ENCODE measurements at places on chromosomes 2 and 18. TPM values are rescaled to one million over a fixed set of nuclear protein-coding genes. Genes with fewer than 3 reads are reported as not detected.

DNA sequence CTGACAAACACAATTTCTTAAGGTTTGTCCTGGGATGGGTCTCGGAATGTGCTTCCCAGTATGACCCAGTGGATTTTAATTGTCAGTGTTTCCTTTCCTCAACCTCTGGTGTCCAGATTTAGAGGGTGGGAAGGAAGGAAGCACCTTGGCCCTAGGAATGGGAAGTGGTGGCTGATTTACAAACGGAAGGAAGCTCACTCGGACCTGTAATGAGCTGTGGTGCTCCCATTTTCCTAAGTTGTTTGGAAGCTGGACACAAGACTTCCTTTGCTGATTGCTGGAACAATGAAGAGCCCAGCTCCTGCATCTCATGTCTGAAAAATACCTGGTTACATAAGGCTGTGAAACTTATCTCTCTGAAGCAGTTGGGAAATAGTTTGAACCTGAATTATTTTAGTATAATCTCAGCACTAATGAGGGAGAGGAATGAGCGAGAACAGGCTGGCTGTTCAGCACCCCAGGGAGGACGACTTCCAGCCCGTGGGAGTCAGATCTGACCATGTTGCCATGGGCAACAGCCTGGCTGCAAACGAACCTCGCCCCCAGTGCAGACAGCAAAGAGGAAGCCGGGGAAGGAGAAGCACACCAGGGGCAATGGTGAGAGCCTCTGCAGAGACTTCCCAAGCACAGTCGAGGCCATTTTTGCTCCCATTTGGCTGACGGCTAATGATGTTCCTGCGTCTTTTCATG lies 74.4 kb upstream of the ASB18 start:
- H3K36me3 ChIP-seq, result no peaks in the 10 kb centered on the region
- no peaks in the 10 kb centered on the region for H3K4me1 ChIP-seq
- no peak for DNase-seq
- no peaks in the 10 kb centered on the region for H3K27me3 ChIP-seq
- no peak overlapping the region for H3K4me3 ChIP-seq

DNA sequence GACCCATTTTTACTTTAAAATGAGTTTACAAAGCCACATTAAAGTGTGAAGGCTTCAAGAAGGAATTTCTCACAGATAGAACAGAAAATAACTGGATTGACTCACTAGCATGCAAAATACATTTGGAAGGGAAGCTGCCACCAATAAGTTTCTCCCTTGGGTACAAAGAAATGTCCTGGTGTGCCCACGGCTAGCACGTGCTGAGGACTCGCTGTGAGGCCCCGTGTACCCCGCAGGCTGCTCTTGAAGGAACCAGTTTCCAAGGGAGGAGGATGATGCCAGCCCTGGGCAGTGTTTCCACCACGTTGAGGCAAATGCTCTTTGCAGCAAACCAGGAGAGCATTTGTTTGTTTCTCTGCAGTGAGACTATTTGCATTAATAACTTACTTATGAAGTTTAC lies 207.3 kb downstream of the SH3RF3 start:
- peaks cover 39% of the 10 kb centered on the region for H3K4me1 ChIP-seq
- H3K27ac ChIP-seq, result no peak overlapping the region
- DNase-seq, result no peak
- H3K36me3 ChIP-seq, result no peaks in the 10 kb centered on the region
- H3K27me3 ChIP-seq, result no peaks in the 10 kb centered on the region

GRCh38 chr18:52544086-52544485 lies 204.1 kb downstream of the DCC start:
- H3K27me3 ChIP-seq, result no peaks in the 10 kb centered on the region

DNA sequence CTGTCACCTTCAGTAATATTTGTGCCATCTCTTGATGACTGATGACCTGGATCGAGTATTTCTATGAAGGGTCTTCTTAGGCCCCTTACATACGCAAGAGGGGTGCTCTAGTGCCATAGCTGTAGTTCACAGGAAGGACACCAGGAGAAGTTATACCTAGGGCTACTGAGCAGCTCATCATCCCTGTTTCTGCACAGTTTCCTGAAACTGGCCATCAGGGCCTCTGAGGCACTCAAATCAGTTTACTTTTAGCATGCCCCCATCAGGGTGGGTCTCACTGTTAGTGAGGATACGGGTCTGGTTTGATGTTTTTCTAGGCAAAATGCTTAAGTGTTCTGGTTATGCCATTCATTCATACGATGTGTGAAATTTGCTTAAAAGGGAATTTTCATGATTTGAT lies 20.0 kb upstream of the FBLN7 start:
- H3K36me3 ChIP-seq, result peaks cover 6% of the 10 kb centered on the region
- H3K4me3 ChIP-seq, result no peak overlapping the region
- peaks cover 10% of the 10 kb centered on the region for H3K4me1 ChIP-seq
- no peak overlapping the region for H3K27ac ChIP-seq

DNA sequence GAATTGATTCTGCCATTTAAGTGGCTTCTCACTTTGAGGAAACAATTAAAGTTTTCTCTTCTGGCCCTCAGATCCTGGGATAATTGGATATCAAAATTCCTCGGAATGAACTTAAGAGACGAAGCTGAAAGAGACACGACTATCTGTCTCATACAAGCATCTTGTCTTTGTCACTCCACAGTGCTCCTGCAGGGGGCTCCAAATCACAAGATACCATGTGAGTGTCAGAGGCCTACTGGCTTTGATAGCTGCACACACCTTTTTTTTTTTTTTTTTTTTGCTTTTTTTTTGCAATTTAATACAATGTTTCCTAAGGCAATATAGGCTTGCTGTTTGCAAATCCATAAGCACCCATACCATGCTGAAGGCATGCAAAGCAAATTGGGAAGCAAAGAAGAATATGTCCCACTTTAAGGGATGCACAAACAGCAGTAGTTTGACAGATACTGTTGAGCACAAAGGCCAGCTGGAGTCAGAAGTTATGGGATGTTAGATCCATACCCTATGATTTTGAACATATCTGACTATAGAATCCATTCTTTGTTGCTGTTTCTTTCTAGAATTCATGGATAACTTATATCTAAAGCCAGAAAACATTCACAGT lies 109.0 kb upstream of the CBLN2 start:
- no peak overlapping the region for H3K4me3 ChIP-seq
- peak; percentile 71 for DNase-seq
- H3K36me3 ChIP-seq, result no peaks in the 10 kb centered on the region
- no peaks in the 10 kb centered on the region for H3K4me1 ChIP-seq

- no peak for DNase-seq
- H3K27me3 ChIP-seq, result peaks cover 4% of the 10 kb centered on the region
- H3K27ac ChIP-seq, result no peak overlapping the region
- no peaks in the 10 kb centered on the region for H3K4me1 ChIP-seq
Measured at GRCh38 chr2:173792166-173792565, 173.0 kb downstream of the SP3 start.

DNA sequence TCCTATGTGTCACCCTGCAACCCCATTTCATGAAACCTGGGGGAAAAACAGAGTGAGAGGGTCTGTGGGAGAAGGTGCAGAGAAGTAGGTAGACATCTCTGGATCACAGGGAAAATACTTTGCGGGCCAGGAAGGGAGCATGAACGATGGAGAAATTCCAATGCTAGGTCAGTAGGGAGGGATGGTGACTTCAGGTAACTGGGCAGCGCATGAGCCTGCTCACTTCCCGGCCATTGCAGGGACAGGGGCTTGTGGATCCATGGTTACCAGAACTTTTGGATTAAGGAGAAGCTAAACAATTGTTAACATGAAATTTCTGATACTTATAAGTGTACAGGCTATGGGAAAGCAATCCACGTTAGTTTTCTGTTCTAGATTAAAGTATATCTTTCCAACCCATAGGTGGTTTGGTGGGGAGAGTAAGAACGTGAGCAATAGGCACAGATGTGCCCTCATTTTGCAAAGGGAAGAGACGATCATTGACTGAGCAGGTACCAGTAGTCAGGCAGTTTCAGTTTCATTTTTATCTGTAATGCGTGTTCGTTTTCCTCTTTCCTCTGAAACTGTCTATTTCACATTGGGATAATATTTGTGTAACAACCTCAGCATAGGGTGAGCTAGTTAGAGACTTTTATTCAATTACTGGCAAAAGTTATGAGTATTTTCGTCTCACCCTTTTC lies 65.0 kb downstream of the NYAP2 start:
- DNase-seq, result peak; percentile 11
- peaks cover 15% of the 10 kb centered on the region for H3K4me1 ChIP-seq
- no peaks in the 10 kb centered on the region for H3K36me3 ChIP-seq
- H3K27ac ChIP-seq, result no peak overlapping the region

DNA sequence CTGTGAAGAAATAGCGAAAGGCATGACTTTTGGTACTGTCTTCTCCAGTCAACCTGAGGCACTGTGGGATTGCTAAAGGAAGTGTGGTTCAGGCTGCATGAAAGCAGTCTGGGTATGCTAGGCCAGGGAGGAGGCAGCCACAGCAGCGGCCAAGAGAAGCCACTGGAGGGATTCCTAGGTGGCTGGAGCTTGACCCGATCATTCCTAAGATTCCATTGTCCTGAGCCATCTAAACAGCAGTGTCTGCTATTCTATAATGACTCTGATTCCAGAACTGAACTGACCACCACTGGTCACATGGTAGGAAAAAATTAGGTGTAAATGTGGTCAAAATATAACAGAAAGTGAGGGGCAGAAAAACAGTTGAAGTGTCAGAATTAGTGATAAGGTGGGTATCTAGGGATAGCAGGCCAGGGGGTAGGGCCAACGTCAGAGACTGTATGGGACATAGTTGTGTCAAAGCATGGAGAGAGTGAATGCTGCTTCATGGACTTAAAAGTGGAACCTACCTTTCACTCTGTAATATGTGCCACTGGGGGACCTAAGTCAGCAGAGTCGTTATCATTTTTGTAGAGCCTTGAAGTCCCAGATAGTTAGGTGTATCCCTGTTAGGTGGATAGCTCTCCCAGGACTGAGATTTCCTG lies 204.6 kb downstream of the CTNNA2 start:
- DNase-seq, result no peak
- H3K36me3 ChIP-seq, result no peaks in the 10 kb centered on the region
- no peak overlapping the region for H3K4me3 ChIP-seq
- H3K4me1 ChIP-seq, result no peaks in the 10 kb centered on the region

- DNase-seq, result no peak
- H3K27ac ChIP-seq, result no peak overlapping the region
- no peak overlapping the region for H3K4me3 ChIP-seq
- no peaks in the 10 kb centered on the region for H3K4me1 ChIP-seq
- H3K27me3 ChIP-seq, result no peaks in the 10 kb centered on the region
Measured at GRCh38 chr18:40930211-40930882, 1024.7 kb upstream of the PIK3C3 start.

DNA sequence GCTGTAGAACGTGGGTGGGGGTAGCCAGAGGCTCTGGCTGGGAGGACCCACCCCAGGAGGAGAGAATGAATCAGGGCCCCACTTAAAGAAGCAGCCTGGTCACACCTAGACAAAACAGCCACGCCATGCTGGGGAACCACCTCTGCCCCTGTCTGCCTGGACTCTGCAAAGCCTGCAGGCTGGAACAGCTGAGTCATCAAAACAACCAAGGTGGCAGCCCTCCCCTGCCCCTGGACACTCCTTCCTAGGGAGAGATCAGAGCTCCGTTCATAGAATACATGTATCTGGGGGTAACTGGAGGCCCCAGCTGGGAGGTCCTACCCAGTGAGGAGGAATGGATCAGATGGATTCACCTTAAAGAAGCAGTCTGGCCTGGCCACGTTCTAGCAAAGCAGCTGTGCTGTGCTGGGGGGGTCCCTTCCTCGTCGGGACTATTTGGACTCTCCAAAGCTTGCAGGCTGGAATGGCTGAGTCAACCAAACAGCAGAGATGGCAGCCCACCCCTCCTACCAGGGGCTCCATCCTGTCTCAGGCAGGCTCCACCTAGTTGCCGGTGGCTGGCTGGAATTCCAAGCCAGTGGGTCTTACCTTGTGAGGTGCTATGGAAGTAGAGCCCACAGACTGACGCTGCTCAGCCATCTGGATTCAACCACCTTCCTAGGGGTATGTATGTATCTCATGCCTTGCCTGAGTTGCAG lies 50.5 kb upstream of the NT5C1B start:
- no peak for DNase-seq
- H3K27ac ChIP-seq, result no peak overlapping the region
- H3K4me1 ChIP-seq, result no peaks in the 10 kb centered on the region
- H3K27me3 ChIP-seq, result no peaks in the 10 kb centered on the region
- H3K4me3 ChIP-seq, result no peak overlapping the region

- H3K27ac ChIP-seq, result no peak overlapping the region
- no peak for DNase-seq
- no peaks in the 10 kb centered on the region for H3K27me3 ChIP-seq
- no peaks in the 10 kb centered on the region for H3K4me1 ChIP-seq
Measured at GRCh38 chr2:196409376-196409775, 230.1 kb upstream of the CCDC150 start.

DNA sequence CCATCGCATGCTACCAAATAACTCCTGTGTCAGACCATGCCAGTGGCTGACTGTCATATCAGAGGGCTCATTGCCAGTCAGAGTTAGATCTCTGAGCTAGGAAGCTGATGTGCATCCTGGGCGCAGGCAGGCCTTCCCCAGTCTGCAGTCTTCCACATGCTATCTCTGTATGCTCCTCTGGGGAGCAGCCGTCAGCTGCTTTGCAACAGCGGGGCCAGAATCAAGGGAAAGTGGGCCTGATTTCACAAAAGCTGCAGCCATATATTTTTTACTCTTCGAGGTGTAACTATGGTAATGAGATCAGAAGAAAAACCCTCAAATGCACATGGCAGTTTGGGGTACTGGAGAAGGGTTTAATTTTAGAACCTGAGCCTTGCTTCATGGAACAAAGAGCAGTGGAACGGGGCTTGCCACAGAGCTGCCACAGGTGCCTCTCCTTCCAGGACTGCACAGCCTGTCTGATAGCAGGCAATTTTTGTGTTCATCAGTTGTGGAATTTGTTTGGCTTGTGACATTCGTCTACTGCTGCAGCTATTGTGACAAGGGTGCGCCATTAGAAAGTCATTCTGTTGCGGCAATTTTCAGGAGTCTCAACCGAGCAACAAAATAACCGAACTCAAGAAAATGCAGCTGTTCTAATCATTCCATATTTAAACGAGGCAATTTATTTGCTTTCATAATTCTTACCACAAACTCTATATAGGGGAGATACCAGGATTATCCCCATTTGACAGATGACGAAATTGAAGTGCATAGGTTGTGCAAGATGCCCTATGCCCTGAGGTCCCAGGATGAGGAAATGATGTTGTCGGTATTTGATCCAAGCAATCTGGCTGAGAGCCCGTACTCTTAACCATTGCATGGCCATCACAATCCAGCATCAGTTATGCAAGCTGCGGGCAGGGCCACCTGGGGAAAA lies 109.6 kb upstream of the CYRIA start:
- DNase-seq, result no peak
- no peaks in the 10 kb centered on the region for H3K4me1 ChIP-seq
- no peak overlapping the region for H3K27ac ChIP-seq

GRCh38 chr2:201597397-201597796 lies 45.9 kb downstream of the TMEM237 start:
- DNase-seq, result no peak
- no peak overlapping the region for H3K27ac ChIP-seq
- no peak overlapping the region for H3K4me3 ChIP-seq
- H3K4me1 ChIP-seq, result no peaks in the 10 kb centered on the region

Gene PID1
- total RNA-seq, result not detected

Gene FER1L5
- total RNA-seq, result not detected

Gene SCN7A
- total RNA-seq, result not detected

Gene CD302
- 0.48 TPM for total RNA-seq

Gene RRM2
- total RNA-seq, result 514 TPM

Data from activated naive CD4-positive, alpha-beta T cell treated with anti-CD3 and anti-CD28 coated beads for 36 hours (primary cell).